ENCODE measurements at places on chromosomes 2 and 18.

DNA sequence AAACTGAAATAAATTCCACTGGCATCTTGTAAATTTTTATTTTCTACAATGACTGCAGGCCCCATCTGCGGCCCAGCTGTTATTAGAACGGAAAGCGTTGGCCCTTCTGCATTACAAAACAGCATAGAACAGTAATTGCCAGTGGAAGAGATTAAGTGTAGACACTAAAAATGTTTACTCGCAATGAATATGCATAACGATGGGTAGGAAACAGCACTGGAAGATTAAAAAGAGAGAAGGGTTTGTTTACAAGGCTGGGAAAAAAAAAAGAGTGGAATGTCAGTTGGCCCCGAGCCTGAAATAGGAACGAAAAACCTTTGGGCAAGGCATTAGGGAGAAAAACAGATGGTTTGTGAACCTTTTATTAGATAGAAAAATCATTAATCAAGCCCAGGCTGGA is 275.9 kb upstream of the TCF4 start:
- DNase-seq = no peak

- no peak for DNase-seq
Observed at GRCh38 chr2:239287461-239287860, 113.4 kb downstream of the HDAC4 start.

DNA sequence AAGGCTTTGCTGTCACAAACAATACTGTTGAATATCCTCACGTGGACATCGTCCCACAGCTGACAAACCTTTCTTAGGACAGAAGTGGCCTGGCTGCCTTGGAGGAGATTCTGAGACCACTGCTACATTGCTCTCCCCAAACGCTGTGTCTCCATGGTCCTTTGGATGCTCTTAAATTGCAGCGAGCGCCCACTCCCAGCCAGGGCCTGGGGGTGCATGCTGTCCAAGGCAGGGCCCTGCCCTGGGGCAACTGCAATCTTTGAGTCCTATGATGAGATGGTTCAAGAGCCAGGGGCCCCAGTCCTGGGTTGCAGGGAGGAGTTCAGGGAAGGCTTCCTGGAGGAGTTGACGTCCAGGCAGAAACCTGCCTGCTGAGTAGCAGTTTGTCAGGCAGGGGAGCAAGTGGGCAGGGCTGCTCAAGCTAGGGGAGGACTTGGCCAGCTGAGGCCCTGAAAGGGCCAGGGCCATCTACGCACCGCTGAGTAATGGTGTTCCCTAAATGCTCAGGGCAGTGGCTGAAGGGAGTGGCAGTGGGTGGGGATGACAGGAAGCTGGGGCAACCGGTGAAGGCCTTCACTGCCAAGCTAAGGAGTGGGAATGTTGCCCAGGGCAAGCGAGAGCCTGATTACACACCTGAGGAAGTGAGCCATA is 10.8 kb upstream of the SDC1 start:
- DNase-seq = no peak

DNA sequence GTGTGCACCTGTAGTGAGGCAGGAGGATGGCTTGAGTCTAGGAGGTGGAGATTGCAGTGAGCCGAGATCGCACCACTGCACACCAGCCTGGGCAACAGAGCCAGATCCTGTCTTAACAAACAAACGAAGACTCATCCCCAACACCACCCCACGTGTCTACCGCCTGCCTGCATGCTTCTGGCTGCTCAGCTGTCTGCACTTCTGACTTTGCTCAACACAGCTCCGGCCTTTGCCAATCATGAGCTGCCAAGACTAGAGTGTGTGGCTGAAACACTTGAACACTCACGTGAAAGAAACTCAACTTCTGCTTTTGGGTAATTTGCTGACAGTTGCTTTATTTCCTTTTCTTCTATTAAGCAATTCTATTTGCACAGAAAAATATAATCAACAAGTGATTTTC is 32.1 kb upstream of the SP3 start:
- DNase-seq = peak; percentile 93

DNA sequence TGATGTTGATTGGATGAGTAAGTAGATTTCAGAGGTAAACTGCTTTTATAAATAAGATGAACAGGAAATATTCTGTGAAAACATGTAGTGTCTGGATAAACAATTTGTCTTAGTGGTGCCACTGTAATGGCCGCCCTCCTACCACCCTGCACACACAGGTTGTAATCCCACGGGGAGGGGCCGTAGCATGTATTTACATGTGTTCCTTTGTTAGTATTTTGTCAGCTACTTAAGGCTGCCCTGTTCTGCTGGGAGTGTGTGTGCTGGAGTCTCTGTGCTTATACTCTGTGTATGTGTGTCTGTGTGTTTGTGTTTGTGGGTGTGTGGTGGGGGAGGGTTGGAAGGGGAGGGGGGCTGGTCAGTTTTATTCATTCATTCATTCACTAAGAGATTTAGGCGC is 5.1 kb downstream of the TSHZ1 start:
- DNase-seq = no peak

DNA sequence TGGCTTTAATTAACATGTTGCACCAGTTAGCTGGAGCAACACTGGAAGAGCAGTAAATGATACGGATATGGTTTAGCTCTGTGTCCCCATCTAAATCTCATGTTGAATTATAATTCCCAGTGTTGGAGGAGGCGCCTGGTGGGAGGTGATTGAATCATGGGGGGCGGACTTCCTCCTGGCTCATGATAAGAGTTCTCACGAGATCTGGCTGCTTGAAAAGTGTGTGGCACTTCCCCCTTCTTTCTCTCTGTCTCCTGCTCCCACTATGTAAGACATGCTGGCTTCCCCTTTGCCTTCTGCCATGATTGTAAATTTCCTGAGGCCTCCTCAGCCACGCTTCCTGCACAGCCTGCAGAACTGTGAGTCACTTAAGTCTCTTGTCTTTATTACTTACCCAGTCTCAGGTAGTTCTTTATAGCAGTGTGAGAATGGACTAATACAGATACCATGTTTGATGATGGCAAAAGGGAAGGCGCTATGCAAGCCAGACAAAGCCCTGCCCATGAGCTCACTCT is 963.6 kb downstream of the SOCS6 start:
- no peak for DNase-seq

GRCh38 chr2:162929571-162929970 is 91.0 kb upstream of the KCNH7 start:
- no peak for DNase-seq

GRCh38 chr18:68427951-68428401 is 286.9 kb downstream of the TMX3 start:
- no peak for DNase-seq

- no peak for DNase-seq
Observed at GRCh38 chr2:205428811-205429210, 253.5 kb upstream of the NRP2 start.

- no peak for DNase-seq
Observed at GRCh38 chr2:130864830-130865800, 28.4 kb downstream of the ARHGEF4 start.

GRCh38 chr2:106020032-106020431 is 174.1 kb downstream of the UXS1 start:
- DNase-seq = no peak

- DNase-seq = no peak
Observed at GRCh38 chr18:48136827-48137373, 206.4 kb upstream of the SMAD2 start.

DNA sequence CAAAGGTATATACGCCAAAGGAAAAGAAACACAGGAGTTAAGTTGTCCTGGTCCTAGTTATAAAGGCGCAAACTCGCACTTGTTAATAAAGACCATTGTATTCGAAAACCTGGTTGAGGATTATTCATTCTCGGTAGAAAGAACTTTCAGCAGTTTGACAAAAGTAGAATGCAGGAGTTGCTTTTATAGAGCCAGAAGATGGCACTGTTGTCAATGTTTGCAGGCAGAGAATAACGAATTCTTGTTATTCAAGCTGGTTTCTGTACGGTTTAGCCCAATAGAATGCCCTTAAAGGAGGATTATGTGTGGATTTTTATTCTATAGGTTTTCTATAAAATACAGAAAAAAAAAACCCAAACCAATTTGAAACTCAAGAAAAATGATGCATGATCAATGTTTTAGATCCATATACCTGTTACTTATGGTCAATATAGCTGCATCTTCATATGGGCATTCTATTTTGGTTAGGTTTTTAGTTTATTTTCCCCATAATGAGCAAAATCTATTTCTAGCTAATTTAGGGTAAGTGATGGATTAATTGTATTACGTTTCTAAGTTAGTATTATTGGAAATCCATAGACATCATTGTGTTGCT is 510.3 kb downstream of the PLCL1 start:
- DNase-seq = no peak

- no peak for DNase-seq
Observed at GRCh38 chr2:127535422-127535901, at the start of gene MYO7B. TSS of gene MYO7B (plus strand) at chr2:127535683. CDS start at chr2:127559723, 24,040 bp downstream.

DNA sequence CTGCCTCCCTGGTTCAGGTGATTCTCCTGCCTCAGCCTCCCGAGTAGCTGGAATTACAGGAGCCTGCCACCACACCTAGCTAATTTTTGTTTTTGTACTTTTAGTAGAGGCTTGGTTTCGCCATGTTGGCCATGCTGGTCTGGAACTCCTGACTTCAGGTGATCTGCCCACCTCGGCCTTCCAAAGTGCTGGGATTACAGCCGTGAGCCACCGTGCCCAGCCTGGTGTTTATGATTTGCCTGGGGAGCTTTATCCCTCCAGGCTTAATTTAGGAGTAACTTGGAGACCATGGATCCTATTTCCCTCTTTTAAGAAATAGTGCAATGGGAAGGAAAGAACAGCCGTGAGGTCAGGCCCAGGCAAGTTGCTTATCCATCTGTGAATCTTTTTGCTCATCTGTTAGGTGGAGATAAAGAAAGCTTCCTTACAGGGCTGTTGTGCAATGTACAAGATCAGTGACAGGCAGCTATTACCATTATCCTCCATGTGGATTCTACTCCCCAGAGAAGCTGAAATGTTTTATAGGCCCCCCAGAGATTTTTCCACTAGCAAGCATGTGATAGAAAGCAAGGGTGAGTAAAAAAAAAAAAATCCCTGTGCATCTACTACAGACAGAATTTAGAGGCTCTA is 104.9 kb upstream of the MGAT5 start:
- DNase-seq = no peak

- DNase-seq = no peak
Observed at GRCh38 chr2:181095486-181095885, 115.1 kb downstream of the UBE2E3 start.

- DNase-seq = peak; percentile 91
Observed at GRCh38 chr2:42089340-42089925, 41.6 kb downstream of the PKDCC start.

DNA sequence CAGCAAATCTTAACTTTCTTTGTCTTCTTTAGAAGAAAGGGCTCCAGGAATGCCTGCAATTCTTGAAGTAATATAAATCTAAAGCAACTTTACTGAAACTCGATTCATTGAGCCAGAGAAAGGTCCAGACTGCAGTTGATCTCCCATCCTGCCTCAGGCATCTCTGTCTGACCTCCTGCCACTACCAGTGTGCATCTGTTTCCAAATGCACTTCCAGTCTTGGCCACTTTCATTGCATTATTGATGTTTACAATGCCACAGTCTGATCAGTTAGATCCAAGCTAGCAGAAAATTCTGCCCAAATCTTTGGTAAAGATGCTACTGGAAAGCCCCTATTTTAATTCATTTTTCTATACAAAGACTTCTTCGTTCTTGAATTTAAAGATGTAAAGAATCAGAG is 158.0 kb downstream of the RAPGEF4 start:
- DNase-seq = no peak

DNA sequence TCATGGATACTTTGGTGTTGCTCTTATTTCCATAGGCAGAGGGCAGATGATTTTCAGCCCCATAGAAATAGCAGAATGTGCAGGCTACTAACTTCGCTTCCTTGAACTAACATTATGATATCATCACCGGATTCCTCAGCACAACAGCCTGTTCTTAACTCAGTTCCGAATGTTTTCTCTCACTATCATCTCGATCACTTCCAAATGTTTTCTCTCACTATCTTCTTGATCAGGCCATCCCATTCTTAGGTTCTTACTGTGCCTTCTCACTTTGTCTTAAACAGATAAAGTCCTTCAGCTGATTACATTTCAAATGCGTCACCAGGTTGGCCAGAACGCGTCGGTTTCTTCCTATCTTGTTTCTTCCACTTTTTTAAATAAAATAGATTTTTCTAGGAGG is 11.4 kb upstream of the MBD2 start:
- DNase-seq = no peak

DNA sequence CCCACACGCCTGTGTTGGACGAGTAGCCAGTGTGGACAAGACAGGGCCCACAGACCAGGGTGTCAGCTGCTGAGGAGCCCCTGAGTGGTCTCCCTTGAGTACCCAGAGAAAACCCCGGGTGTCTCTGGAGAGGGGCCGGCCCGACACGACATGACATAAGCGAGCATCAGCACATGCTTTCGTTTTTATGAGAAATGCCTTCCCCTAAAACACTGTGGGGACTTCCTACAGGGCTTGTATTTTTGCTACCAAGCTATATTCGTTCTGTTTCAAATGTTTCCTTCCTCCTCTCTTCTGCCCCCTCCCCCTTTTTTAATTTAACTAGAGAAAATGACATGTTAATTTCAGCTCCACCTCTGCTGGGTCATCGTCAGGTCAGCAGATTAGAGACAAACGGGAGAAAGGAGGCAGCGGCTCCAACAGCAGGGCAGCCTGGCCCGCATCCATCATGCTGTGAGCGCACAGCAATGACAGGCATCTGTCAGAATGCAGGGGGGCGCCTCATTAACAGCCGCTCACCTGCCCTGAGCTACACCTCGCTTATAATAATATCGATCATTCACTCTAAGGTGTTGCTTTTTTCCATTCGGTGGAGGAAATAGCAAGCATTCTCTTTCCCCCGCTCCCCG is 286.2 kb downstream of the ZNF516 start:
- DNase-seq = no peak

GRCh38 chr2:101790857-101791256 is 93.3 kb downstream of the MAP4K4 start:
- DNase-seq = no peak

DNA sequence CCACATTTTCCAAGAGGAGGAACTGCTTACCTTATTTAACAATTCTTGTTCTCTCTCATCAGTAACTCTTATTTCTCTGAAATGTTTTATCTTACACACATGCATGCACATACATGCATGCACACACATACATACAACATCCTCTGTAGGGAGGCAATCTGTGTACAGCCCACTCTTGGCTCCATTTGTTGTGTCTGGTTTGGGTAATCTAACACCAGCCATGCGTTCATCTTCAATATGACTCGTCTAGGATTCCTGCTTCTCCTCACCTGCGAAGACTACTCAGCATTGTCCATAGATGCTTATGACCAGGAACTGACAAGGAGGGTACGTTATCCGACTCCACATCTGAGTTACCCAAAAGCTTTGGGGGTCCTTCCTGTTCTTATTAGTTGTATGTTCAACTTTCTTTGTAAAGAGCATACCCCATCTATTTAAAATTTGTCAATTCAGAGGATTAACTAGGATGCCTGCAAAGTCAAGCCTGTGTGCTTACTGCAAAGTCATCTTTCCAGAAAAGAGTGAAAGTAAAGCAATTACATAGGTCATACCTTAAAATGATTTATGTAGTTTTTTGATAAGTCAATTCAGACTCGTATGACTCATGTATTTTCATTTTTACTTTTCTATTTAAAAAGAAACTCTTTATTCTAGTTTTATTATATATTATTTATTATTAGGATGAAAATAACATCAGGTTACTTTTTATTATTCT is 18.2 kb downstream of the LYPD6B start:
- no peak for DNase-seq

- no peak for DNase-seq
Observed at GRCh38 chr2:191050640-191050987, 36.6 kb upstream of the STAT1 start.

GRCh38 chr2:223787358-223787757 is 50.0 kb downstream of the AP1S3 start:
- DNase-seq = no peak
